ENCODE measurements at places on chromosomes 16 and 17.

DNA sequence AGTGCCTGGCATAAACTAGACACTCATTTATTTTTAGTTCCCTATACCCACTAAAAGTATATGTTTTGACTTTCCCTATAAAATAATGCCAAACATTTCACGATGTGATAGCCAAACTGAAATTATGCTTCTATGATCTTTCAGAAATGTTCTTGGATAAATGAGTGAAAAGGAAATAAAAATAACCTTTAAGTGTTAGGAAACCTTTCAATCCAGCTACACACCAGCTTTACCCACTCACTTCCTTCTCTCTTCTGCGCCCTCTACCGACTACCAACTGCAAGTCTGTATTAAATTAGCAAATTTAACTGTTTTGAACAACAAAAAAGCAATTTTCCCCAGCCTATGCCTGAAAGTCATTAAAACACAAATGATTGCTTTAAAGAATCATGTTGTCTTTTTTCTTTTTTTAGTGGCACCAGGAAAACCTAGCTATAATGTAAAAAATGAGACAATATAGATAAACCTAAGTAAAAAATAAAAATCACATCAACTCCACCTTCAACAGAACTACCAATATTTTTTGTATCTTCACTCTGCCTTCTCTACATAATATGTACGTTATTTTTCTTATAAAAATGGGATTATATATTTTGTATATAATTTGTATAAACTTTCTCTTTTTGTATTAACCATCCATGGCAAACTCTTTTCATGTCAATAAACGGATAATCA lies 13.2 kb upstream of the TMEM100 start:
- peak; percentile 38 for DNase-seq

DNA sequence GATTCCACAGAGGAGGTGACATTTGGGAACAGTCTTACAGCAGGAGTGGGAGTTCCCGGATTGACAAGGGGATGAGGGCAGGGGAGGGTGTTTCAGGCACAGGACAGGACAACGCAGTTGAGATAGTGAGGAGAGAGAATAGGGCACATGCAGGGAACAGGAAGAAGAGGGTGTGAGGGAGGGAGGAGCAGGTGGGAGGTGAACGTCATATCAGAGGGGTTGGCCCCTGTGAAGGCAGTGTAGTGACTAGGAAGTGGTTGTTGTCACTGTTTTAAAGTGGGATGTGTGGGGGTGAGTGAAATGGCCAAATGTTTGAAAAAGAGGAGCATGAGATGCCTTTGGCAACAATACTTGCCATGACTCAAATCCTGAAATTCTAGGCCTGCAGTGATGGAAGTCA lies 12.2 kb downstream of the PRKCB start:
- DNase-seq: no peak

GRCh38 chr17:79988185-79988971 lies 47.3 kb downstream of the TBC1D16 start:
- DNase-seq: peak; percentile 53

- no peak for DNase-seq
Measured at GRCh38 chr17:82239926-82240505, 11.2 kb downstream of the SLC16A3 start.

- no peak for DNase-seq
Measured at GRCh38 chr17:35729405-35729833, 2.0 kb upstream of the RASL10B start.

- no peak for DNase-seq
Measured at GRCh38 chr16:87653234-87653633, 50.9 kb downstream of the JPH3 start.

GRCh38 chr16:11398136-11398535 lies 52.9 kb downstream of the RMI2 start:
- DNase-seq: no peak

Data from mammary epithelial cell (primary cell).